ENCODE measurements at places on chromosomes 12 and 14.

DNA sequence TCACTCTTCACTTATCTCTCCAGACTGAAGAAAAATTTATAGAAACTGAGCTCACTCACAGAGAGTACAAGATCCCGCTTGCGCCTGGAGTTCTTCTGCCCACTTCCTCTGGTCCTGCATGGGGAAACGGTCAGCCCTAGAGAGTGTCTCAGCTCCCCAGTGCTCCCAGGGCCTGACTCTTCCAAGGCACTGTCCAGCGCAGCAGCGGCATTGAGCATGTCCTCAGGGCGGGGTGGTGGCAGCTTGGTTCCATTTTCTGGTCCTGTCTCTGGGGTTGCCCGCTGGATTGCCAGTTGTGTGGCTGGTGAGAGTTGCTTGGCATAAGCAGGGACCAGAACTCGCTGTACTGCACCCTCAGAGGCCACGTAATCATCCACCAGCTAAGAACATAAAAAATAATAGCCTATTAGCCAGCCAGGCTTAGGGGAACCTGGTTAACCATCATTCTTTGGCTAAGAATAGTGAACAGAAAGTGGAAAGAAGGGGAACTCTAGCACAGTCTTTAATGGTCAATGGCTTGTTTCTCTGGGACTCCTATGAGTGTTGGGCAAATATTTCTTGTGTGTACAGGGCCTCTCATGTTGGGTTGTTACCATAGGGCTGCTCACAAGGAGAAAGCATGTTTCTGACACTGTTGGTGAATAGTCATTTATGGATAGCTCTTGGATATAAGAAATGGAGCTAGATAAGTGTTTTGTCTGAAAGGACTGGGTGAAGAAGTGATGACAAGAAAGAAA lies 13.7 kb upstream of the AJUBA start:
- DNase-seq: no peak

DNA sequence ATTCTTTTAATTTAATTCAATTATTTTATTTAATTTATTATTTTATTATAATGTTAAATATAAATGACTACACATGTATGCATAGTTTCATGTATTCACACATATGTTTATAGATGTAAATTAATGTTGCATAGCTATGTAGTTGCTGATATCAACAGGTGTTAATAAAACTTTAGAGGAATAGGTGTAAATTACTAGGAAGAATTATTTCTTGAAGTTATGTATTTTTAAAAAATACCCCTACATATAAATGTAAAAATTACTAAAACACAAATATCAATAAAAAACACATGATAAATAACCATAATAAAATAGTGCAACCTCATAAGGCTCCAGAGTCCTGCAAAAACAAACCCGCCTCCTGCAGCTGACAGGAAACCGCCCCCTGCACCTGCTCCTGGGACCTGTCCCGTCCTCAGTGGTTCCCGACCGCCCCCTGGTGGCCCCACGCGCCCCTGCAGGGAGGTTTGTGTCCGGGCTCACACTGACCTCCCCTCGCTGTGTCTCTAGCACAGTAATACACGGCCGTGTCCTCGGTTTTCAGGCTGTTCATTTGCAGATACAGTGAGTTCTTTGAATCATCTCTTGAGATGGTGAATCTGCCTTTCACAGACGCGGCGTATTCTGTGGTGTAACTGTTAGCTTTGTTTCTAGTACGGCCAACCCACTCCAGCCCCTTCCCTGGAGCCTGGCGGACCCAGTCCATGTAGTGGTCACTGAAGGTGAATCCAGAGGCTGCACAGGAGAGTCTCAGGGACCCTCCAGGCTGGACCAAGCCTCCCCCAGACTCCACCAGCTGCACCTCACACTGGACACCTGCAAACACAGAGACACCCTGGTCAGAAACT lies 1264.0 kb downstream of the TMEM121 start:
- peak; percentile 50 for DNase-seq

- no peak for DNase-seq
These were observed 2.2 kb downstream of the FKBP11 start for GRCh38 chr12:48923117-48923516.

GRCh38 chr14:61765225-61765943 lies 3.2 kb downstream of the SNAPC1 start:
- no peak for DNase-seq

- no peak for DNase-seq
These were observed 40.4 kb downstream of the TMCC3 start for GRCh38 chr12:94609917-94610443.

- no peak for DNase-seq
These were observed 30.8 kb upstream of the RIN3 start for GRCh38 chr14:92482621-92483319.

DNA sequence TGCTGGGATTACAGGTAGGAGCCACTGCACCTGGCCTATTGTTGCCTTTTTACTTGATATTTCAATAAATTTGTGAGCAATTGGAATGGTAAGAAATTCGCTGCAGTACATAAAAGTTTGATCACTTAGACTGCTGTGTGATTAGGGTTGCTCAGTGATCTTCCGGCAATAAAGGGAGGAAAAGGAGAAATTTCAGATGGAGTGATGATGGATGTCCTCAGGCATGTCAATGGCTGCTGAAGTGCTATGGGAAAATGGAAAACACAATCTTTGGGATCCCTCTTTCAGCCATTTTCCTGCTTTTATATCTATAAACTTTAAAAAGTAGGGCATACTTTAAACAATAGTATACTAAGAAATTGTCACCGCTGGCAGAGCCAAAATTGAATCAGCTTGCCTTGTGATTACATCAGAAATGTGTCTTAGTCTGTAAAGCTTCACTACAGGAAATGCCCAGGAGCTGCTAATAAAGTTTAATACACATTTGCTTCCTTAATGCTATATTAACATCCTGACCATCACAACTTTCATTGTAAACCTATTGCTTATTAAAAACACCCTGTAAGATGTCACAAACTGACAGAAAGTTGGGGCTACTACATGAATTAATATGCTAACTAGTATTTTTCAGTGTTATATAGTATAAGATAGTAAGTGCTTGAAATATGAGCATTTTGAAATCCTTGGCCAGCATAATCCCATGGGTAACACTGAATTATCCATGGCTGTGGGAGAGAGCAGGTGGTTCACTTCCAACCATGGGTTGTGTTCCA lies 13.7 kb upstream of the FBXL14 start:
- DNase-seq: no peak

GRCh38 chr14:38233218-38233617 lies 22.7 kb downstream of the CLEC14A start:
- no peak for DNase-seq

GRCh38 chr14:90049390-90049789 lies 12.4 kb upstream of the KCNK13 start:
- no peak for DNase-seq

- DNase-seq: no peak
These were observed 143.0 kb downstream of the OTOGL start for GRCh38 chr12:80242321-80242720.

DNA sequence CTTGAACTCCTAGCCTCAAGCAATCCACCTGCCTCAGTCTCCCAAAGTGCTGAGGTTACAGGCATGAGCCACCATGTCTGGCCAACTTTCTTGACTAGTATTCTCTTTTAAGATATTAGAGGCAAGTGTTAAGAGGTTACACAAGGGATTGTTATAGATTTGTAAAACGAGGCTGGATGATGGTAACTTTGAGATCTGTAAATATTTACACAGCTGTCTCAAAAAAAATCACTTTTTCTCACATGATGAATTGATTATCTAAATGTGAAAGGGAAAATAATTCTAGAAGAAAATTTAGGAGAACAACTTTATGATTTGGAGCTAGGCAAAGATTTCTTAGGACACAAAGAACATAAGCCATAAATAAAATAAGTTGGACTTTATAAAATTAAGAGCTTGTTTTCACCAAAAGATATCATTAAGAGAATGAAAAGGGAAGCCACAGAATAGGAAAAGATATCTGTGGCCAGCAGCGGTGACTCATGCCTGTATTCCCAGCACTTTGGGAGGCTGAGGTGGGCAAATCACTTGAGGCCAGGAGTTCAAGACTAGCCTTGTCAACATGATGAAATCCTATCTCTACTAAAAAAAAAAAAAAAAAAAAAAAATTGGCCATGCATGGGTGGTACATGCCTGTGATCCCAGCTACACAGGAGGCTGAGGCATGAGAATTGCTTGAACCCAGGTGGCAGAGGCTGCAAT lies 77.4 kb downstream of the BBS10 start:
- no peak for DNase-seq

- DNase-seq: no peak
These were observed 69.1 kb downstream of the TMEM260 start for GRCh38 chr14:56648508-56649301.

GRCh38 chr12:14403293-14403692 lies 37.8 kb downstream of the ATF7IP start:
- DNase-seq: no peak

DNA sequence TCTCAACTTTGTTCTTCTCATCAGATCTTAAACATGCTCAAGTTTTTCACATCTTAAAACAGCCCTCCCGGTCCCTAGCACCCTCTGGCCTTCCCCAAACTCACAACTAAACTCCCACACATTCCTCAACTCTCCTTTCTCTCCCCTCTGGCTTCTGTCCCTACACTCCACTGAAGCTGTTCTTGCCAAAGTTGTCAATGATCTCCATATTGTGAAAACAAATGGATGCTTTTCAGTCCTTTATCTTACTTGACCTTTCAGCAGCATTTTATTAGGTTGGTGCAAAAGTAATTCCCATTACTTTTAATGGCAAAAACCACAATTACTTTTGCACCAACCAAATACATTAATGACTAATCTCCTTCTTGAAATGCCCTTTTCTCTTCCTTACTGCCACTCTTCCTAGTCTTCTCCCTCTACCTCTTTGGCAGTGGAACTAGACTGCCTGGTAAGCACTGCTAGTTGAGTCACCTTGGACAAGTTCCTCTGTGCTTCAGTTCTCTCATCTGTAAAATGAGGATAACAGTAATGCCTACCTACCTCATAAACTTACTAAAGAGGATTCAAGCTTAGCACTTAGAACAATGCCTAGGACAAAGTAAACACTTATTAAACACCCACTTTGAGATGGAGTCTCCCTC lies 16.0 kb downstream of the CERS5 start:
- DNase-seq: no peak
